ENCODE measurements at places on chromosomes 3 and 15.

- H3K27ac ChIP-seq, result no peak overlapping the region
- H3K27me3 ChIP-seq, result no peaks in the 10 kb centered on the region
- peaks cover 12% of the 10 kb centered on the region for H3K4me1 ChIP-seq
- H3K4me3 ChIP-seq, result no peak overlapping the region
- no peaks in the 10 kb centered on the region for H3K36me3 ChIP-seq
Measured at GRCh38 chr3:49924683-49925082, 4.9 kb downstream of the MON1A start.

DNA sequence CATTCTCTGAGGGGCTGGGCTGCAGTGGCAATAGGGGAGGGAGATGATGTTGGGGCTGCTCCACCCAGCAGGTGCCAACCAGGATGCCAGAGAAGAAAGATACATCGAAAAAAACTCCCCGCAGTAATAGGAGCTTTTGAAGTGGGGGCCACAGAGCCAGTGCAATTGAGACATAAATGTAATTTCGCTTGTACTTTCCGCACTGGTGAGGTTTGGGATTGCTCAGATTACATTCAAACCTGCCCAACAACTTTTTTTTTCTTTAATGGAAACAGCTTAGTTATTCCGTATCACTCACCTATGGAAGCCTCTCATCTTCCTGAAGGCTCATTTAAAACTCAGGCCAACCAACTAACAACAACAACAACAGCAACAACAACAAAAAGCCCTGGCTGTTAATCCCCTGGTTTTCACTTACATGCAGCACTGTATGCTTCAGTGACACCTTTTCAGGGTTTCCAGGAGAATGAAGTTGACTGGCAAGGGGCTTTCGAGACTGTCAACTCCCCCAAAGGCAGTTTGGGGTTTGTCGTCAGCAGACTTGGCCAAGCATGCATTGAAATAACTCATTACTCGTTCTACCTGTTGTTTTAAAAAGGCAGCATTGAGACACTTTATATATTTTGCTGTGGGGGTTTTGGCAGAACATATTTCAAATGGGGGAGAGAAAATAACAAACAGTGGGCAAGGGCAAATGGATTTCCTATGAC lies 163.8 kb downstream of the EBLN2 start:
- H3K4me3 ChIP-seq, result no peak overlapping the region
- DNase-seq, result no peak
- H3K36me3 ChIP-seq, result no peaks in the 10 kb centered on the region
- no peak overlapping the region for H3K27ac ChIP-seq
- H3K27me3 ChIP-seq, result no peaks in the 10 kb centered on the region
- no peaks in the 10 kb centered on the region for H3K4me1 ChIP-seq

GRCh38 chr3:98777286-98777685 lies 14.1 kb downstream of the ST3GAL6 start:
- H3K27me3 ChIP-seq, result no peaks in the 10 kb centered on the region
- H3K4me3 ChIP-seq, result no peak overlapping the region
- peaks cover 23% of the 10 kb centered on the region for H3K4me1 ChIP-seq
- no peaks in the 10 kb centered on the region for H3K36me3 ChIP-seq

DNA sequence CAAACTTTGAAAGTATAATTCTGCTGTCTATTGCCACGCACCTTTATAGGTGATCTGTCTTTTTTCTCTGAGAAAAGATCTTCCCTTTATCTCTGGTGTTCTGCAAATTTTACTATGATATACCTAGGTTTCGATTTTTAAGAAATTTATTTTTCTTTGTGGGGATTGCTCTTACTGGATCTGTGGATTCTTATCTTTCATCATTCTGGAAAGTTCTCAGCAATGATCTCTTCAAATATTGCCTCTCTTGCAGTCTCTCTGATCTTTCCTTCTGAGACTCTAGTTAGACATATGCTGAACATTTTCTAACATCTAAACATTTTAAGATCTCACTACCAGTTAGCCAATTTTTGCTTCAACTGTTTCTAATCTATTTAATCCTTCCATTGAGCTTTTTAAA lies 47.0 kb upstream of the ATOSA start:
- no peaks in the 10 kb centered on the region for H3K27me3 ChIP-seq
- peaks cover 16% of the 10 kb centered on the region for H3K4me1 ChIP-seq
- no peak for DNase-seq
- no peak overlapping the region for H3K27ac ChIP-seq
- no peak overlapping the region for H3K4me3 ChIP-seq

DNA sequence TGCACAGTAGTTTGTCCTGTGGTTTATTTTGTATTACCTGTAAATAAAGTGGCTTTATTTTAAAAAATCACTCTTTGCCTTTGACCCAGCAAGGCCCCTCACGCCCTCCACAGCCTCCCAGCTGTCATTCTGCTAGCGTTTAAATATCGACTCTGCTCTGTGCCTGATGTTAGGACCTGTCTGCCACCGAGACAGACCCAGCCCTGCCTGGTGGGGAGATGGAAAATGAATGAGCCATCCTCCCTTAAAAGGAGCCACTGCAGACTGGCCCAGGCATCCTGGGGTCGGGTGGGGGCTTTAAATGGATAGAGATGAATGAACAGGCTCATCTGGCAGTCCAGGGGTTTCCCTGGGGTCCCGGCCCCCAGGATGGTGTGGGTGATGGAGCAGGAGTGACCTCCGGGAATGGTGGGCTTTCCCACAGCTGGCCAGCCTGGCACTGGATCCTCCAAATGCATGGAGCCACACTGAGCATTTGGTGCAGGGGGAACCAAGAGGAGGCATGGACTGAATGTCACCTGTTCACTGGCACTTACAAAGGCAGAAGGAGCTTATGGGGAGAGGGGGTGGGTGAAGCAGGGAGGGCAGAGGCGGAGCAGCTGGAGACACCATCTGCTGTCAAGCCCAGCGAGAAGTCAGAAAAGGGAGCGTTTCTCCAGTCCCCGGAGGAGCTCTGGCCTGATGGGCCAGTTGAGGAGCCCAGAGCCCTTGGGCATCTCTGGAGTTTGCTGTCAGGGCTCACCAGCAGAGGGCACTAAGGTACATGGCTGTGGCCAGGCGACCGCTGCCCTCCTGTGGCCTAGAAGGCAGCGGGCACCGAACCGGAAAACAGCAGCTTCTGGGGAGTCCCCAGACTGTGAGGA lies 11.9 kb downstream of the GRM2 start:
- no peak overlapping the region for H3K27ac ChIP-seq
- no peak overlapping the region for H3K4me3 ChIP-seq
- H3K36me3 ChIP-seq, result no peaks in the 10 kb centered on the region
- DNase-seq, result no peak
- H3K27me3 ChIP-seq, result no peaks in the 10 kb centered on the region
- H3K4me1 ChIP-seq, result peaks cover 10% of the 10 kb centered on the region

- DNase-seq, result no peak
- H3K36me3 ChIP-seq, result no peaks in the 10 kb centered on the region
- no peak overlapping the region for H3K4me3 ChIP-seq
- H3K4me1 ChIP-seq, result no peaks in the 10 kb centered on the region
Measured at GRCh38 chr3:148147903-148148302, 549.8 kb upstream of the AGTR1 start.

DNA sequence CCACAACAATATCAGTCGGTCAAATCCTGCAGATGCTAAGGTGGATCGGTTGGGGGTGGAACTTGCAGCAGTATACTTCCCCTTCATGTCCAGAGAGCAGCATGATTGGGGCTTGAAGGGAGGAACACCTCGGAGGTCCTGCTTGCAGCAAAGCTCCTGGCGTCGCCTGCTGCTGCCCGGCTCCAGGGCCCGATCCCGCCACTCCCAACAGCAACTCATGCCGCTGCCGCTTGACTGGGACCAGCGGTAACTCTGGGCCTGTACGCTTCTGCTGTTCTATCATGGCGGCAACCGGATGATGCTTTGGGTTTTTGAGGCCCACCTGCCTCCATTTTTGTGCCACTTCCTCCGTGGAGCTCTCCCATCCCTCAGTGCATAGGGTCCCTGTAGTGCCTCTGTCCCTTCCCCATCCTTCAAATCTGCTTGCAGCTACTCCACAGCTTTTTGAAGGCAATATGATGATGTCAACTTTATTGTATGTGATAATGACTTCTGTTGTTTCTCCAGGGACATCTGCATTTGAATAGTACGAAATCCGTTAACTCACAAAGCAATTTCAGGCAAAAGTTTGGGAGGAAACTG lies 56.3 kb downstream of the KCNAB1 start:
- H3K4me1 ChIP-seq, result no peaks in the 10 kb centered on the region
- H3K27me3 ChIP-seq, result no peaks in the 10 kb centered on the region
- H3K4me3 ChIP-seq, result no peak overlapping the region
- DNase-seq, result no peak
- no peak overlapping the region for H3K27ac ChIP-seq

- H3K27ac ChIP-seq, result peak overlapping the region; percentile 58
- H3K4me1 ChIP-seq, result peaks cover 38% of the 10 kb centered on the region
- H3K36me3 ChIP-seq, result no peaks in the 10 kb centered on the region
- DNase-seq, result no peak
Measured at GRCh38 chr3:46874430-46874829, 3.1 kb upstream of the PTH1R start.

GRCh38 chr3:132407025-132407424 lies 10.3 kb upstream of the DNAJC13 start:
- H3K36me3 ChIP-seq, result no peaks in the 10 kb centered on the region
- peaks cover 4% of the 10 kb centered on the region for H3K4me1 ChIP-seq
- no peak overlapping the region for H3K4me3 ChIP-seq
- no peak for DNase-seq
- H3K27me3 ChIP-seq, result no peaks in the 10 kb centered on the region
- peak overlapping the region; percentile 22 for H3K27ac ChIP-seq

GRCh38 chr3:188947401-188948280 lies 224.1 kb upstream of the TPRG1 start:
- H3K4me3 ChIP-seq, result peak overlapping the region; percentile 36
- DNase-seq, result peak; percentile 79
- H3K27ac ChIP-seq, result peak overlapping the region; percentile 85
- H3K27me3 ChIP-seq, result no peaks in the 10 kb centered on the region
- no peaks in the 10 kb centered on the region for H3K36me3 ChIP-seq

GRCh38 chr3:159852821-159853505 lies 135.7 kb upstream of the IL12A start:
- H3K4me1 ChIP-seq, result peaks cover 73% of the 10 kb centered on the region
- peak; percentile 81 for DNase-seq
- no peaks in the 10 kb centered on the region for H3K36me3 ChIP-seq

GRCh38 chr3:187759601-187760000 lies 14.3 kb upstream of the BCL6 start:
- H3K36me3 ChIP-seq, result no peaks in the 10 kb centered on the region
- no peak overlapping the region for H3K27ac ChIP-seq
- no peaks in the 10 kb centered on the region for H3K27me3 ChIP-seq
- no peak overlapping the region for H3K4me3 ChIP-seq
- H3K4me1 ChIP-seq, result no peaks in the 10 kb centered on the region

DNA sequence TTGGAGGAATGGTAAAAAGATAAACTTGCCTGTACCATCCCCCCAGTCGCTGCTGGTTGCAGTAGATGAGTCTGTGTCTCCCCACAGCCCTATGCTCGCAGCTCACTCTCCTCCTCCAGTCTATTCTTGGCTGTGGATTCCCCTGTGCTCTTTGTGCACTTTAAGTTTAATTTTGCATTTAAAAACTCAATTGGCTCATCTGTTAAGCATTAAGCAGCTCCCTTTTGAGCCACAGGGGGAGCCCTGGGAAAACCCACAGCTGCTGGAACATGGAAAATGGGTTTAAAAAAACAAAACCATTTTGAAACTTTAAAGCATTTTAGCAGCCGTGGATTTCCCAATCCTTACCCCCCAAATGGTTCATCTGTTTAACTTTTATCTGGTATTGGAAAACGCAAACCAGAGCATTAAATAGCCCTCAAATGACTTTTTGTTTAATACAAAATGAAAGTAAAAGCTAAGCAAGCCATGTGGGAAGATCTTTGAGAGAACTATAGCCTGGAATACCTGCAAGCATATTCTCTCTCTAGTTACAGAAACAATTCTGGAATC lies 536.9 kb downstream of the ZIC1 start:
- H3K36me3 ChIP-seq, result no peaks in the 10 kb centered on the region
- no peaks in the 10 kb centered on the region for H3K27me3 ChIP-seq

- no peak for DNase-seq
- no peaks in the 10 kb centered on the region for H3K27me3 ChIP-seq
- no peak overlapping the region for H3K4me3 ChIP-seq
- peaks cover 16% of the 10 kb centered on the region for H3K4me1 ChIP-seq
Measured at GRCh38 chr15:64651601-64652191, 123.7 kb downstream of the RBPMS2 start.

- H3K27ac ChIP-seq, result no peak overlapping the region
- peaks cover 10% of the 10 kb centered on the region for H3K27me3 ChIP-seq
- peak; percentile 35 for DNase-seq
Measured at GRCh38 chr15:99962006-99962561, 228.8 kb upstream of the LYSMD4 start.

DNA sequence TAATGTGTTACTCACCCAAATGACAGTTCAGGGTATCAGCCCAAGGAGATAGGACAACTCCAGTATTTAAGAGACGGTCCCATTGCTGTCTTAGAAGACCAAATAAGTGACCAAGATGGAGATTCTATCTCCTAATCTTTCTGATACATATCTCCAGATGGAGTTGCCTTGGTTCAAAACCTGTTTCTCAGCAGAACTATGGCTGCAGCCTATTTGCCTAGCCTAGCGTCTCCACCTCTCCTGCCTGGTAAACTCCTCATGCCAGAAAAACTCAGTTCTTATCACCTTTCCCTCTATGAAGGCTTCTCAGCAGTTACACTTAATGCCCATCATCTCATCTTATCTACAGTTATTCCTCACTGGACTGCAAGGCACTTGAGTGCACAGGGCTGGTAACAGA lies 1.2 kb upstream of the CSPG5 start:
- H3K27me3 ChIP-seq, result peaks cover 23% of the 10 kb centered on the region
- no peak overlapping the region for H3K27ac ChIP-seq
- H3K4me3 ChIP-seq, result no peak overlapping the region
- peaks cover 5% of the 10 kb centered on the region for H3K36me3 ChIP-seq
- DNase-seq, result no peak

- H3K4me1 ChIP-seq, result no peaks in the 10 kb centered on the region
- H3K4me3 ChIP-seq, result no peak overlapping the region
- no peaks in the 10 kb centered on the region for H3K36me3 ChIP-seq
- H3K27me3 ChIP-seq, result no peaks in the 10 kb centered on the region
- no peak for DNase-seq
Measured at GRCh38 chr3:129366312-129366831, 62.1 kb downstream of the EFCAB12 start.

DNA sequence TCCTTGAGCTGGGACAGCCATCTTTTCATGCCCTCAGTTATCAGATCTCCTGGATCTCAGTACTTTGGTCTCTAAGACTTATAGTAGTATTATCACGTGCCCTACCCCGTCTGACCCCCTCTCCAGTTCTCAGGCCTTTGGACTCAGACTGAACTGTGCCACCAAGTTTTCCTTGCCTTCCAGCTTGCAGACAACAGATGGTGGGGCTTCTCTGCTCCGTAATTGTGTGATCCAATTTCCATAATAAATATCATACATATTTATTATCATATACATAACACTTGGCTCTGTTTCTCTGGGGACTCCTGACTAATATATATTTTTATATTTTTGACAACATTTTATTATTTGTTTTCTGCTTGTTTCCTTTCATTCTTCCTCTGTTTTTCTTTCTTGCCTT lies 458.8 kb upstream of the SEMA6D start:
- H3K27ac ChIP-seq, result no peak overlapping the region
- H3K4me3 ChIP-seq, result no peak overlapping the region
- H3K4me1 ChIP-seq, result no peaks in the 10 kb centered on the region
- no peak for DNase-seq
- no peaks in the 10 kb centered on the region for H3K36me3 ChIP-seq
- H3K27me3 ChIP-seq, result no peaks in the 10 kb centered on the region

Data from spleen (tissue), 13 donors.